Stimulated activated CD8-positive, alpha-beta memory T cell treated with anti-CD3 and anti-CD28 coated beads, Interleukin-7, amount 100 ng/mL, for 1 hour (primary cell): ENCODE measurements at places on chromosomes 12 and 14.

DNA sequence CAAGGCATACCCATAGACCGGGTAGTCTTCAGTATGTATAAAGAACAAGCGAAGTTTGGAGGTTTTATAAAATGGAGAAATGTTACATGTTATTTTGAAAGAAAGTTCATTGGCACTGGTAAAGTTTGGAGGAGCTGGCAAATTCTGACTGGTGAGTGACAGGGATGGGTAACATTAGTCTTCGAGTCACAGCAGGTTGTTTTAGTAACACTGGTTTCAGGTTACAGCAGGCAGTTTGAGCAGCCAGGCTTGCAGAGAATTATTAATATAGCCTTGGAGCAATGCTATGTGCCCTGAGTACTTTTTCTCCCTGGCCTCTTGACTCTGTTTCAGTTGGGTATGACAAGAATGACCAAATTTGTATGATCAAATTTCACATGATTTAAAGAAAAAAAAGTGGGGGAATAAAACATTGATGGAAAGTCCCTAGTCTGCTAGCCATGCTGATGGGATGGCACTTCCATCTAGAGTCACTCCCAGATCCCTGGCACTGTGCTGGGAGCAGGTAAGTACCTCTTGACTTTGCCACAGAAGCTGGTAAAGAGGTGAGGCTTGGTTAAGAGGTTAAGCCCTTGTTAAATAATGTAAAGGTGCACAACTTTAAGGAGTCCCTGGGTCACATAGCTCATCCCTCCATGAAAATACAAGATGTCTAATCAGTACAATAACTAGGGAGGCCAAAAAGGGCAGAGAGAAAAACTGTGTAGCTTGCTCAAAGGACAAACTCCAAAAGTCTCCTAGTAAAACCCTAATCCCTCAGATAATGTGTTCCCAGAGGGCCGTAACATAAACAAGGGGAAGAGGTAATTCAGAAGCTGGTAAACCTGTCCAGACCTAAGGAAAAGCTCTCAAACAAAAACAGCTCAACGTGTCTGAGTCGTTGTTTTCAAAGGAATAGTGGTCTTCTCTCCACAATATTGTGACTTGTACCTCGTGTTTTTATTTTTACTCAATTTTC is 12.7 kb upstream of the SVOP start:
- DNase-seq: no peak

- no peak for DNase-seq
Measured at GRCh38 chr12:42426746-42427145, 100.8 kb downstream of the PPHLN1 start.

GRCh38 chr14:99718031-99718810 is 34.1 kb downstream of the CYP46A1 start:
- DNase-seq: no peak

DNA sequence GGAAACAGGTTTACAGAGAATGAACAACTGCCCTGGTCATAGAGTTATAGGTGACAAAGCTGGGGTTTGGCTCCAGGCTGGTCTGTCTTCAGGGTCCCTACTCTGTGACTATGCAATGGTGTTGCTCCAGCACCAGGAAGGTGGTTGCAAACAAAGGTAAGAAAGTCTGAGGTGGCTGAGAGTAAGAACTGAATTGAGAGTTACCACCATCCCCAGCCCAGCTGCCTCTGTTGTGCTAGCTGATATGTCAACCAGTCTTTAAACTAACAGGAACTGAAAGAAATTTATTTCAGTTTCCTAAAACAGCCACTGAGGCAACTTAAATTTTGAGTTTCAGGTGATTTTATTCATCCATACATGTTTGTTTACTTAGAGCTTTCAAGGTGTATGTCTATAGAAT is 111.0 kb upstream of the LRIG3 start:
- DNase-seq: no peak

- no peak for DNase-seq
Measured at GRCh38 chr12:96219700-96220206, 25.6 kb downstream of the ELK3 start.

DNA sequence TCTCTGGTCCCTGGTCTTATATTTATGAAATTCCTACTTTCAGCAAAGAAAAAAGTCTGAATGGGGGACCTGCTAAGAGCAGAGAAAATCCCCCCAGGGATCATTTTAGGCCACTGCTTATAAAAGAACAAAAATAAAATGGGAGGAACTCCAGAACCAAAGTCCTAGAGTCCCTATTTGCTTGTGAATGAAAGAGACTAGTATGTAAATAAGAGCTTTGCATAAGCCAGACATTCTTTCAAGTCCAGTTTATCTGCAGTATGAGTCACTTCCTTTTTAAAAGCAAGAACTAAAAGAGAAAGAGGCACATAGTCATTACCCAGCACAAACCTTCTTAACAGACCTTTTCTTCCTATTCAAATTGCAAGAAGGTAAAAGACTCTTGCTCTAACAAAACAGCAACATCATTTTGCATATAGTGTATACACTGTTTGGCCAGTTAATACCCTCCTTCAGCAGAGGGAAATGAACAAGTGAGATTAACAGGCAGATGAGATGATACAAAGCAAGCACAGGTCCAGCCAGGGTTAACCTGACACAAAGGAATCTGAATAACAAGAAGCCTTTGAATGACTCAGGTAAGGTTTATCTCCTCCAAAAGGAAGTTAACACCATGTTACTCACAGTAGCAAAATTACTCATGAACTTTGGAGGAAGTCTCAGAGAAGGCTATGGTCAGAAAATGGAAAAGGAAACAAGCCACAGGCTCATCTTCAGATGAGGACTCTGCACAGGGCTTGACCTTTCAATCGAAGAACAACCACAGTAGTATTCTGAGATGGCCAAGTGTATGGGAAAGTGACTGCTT is 87.3 kb downstream of the PHLDA1 start:
- no peak for DNase-seq

DNA sequence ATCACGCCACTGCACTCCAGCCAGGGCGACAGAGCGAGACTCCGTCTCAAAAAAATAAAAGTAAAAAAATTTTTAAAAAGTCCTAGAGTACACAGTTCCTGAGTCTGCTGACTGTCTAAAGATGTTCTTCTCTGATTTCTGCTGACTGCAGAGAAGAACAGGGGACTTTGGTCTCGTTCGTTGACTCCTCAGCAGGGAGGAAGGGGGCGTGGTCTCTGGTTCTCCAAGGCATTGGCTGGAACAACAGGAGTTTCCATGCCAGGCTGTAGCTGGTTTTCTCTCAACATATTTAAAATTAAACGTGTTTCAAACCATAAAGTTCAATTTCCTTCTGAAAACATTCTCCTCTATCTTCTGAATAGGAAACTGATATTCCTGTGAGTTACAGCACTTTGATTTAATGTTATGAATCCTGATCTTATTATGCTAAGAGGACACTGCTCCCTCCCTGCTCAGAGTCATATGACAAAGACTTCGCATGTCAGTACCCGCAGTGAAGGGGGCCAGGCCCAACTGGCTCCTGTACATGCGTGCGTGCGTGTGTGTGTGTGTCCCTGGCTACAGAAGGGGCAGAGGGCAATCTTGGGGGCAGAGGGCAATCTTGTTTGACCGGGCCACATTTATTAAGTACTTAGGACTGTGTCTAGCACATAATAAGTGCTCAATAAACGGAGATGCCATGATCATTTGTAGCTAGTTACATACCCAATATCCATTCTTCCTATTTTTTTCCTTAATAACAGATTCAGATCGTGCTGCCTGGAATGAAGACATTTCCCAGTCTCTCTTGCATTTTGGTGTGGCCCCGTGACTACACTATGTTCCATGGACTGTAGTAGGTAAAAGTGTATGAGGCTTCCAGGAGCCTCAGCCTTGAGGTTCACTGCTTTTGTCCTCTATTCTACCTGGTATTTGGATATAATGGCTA is 16.5 kb upstream of the HNF1A start:
- DNase-seq: no peak

DNA sequence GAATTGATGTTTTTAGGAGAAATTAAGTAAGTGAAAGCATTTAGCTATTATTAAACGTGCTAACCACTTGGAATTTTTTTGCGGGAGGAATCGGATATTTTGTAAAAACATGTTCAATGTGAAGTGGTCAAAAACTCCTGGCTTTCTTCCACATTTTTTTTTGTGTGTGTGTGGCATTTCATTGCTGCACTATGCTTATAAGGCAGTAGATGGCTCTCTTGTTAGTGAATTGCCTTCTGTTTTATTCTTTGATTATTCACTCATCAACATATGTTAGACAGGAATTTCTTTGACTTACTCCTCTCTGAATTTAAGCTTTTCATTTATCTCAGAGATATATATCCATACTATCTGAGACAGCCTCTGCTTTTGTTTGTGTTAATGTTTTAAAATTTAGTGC is 71.3 kb downstream of the DERA start:
- DNase-seq: no peak

DNA sequence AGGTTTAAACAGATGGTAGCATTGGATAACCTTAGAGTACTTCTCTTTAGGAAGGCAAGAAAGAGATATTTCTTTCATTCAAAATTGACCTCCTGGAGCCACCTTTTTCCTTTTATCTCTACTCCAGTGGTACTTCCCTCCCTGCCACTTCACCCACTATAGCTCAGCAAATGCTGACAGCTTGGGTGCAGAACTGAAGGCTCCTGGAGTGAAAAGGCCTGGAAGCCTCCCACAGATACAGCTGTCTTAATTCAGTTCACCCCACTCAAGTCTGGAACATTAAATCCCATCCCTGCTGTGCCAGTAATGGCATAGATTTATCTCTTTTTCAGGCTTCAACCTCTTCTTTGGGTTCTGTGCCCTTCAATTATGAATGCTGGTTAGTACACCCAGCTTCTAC is 140.3 kb downstream of the NEDD1 start:
- no peak for DNase-seq

- no peak for DNase-seq
Measured at GRCh38 chr12:57242329-57242690, 8.7 kb downstream of the STAC3 start.

DNA sequence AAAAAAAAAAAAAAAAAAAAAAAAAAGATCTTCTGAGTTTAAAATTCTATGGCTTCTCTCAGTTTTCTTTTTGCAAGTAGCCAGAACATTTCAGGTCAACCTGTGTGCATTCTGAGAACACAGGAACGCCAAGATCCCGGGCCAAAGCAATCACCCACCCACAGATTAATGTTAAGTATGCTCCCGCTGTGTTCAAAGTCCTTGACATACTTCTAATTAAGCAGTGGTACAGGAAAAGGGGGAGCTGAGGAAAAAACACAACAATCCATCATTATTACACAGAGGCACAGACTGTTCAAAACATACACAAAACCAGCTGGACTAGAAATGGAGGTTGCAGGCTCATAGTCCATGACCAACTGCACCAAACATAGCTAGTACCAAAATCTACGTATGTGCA is 2.8 kb downstream of the FBXO21 start:
- no peak for DNase-seq

GRCh38 chr12:107779077-107779831 is 4.8 kb downstream of the ASCL4 start:
- DNase-seq: no peak

GRCh38 chr12:77167801-77168200 is 102.4 kb upstream of the E2F7 start:
- DNase-seq: no peak

DNA sequence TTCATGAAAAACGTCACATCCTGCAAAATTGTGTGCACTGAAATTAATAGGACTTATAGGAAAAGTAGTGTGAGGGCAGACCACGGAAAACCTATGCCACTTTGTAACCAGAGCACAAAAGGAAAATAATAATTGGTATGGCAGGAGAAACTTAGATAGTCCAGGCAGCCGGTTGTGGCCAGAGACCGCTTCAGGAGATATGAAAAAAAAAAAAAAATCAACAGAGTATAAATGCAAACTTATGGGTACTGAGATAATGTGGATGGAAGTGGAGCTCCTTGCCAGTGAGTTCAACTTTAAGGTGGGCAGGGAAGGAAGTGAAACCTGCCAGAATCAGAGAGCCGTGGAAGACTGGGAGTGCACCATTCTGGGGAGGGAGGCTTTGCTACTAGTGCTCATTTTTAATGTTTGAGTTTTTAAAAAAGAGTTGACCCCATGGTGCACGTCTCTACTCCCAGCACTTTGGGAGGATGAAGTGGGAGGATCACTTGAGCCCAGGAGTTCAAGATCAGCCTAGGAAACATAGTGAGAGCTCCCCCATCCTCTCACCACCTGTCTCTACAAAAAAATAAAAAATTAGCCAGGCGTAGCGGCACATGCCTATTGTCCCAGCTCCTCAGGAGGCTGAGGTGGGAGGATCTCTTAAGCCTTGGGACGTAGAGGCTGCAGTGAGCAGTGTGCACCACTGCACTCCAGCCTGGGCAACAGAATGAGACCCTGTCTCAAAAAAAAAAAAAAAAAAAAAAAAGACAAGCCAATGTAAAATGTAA is 34.3 kb upstream of the METAP2 start:
- no peak for DNase-seq

GRCh38 chr12:57844709-57845477 is 1.6 kb downstream of the CTDSP2 start:
- DNase-seq: no peak

DNA sequence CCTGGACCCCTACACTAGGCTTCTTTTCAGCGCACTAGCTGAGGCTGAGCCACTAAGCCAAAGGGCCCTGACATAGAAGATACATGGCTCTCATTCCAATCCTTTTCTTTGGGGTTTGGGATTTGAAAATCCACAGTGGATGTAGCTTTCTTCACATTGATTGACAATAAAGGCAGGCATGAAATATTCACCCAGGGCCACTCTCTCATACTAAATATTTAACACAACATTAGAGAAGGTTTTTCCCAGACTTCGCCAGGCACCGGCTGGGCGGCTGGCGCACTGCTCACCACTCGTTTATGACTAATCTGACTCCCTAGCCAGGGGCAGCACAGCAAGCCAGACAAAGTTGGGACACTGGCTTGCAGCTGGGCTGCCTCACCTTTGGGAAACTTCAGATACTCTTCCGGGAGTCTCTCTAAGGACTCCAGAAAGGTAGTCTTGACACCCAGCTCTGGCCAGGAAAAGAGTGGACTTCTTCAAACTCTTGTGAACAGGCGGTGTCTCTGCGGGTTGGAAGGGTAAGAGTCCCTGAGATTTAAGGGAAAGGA is 699 bp upstream of the HOXC11 start:
- no peak for DNase-seq

DNA sequence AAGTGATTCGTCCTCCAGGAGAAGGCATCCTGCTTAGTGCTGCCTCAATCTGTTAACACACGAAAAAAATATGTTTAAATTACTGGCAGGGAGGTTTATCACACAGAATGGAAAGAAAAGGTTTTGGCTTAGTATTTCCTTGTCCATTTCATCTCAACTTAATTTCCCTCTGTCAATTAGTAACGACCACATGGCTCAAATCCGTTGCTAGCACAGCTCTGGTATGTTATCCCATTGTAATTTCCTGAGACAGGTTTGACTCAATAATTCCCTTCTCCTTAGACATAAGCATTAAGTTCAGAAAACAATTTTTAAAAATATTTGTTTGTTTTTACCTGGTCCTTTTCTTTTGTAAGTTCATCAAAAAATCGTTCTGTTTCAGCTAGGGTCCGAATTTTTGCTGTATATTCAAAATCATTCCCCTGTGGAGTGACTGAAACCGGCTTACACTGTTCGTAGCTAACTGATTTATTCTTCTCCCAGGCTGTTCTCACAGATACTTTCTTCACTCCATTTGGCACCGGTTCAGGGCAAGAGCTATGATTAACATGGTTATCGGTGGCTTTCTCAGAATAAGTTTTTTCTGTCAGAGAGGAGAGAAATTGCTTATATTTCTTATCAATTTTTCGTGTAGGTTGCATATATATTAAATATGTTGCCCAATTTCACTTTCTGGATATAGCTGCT is 10.1 kb upstream of the PITPNM2 start:
- DNase-seq: no peak
